ENCODE measurements at places on chromosomes 2 and 18.

- DNase-seq: peak; percentile 66
Measured at GRCh38 chr2:48938231-48938630, 182.7 kb upstream of the LHCGR start.

GRCh38 chr2:168652997-168653921 lies 149.2 kb upstream of the NOSTRIN start:
- DNase-seq: no peak

DNA sequence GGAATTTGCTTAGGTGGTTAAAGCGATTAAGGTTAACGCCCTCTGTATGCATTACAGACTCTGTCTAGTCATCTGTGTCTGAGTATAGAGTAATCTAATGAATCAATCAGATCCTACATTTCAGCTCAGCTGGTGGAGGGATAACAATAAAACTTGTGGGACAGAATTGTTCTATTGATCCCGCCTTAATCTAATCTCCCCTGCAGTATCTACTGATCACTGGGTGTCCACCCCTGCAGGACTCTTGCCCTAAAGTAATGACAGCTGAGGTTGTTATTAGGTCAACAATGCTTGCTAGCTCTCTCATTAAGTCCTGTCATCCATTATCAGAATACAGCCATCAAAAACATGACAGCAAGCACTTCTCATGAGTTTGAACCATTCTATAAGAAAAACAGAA lies 462.6 kb upstream of the TMEFF2 start:
- no peak for DNase-seq

DNA sequence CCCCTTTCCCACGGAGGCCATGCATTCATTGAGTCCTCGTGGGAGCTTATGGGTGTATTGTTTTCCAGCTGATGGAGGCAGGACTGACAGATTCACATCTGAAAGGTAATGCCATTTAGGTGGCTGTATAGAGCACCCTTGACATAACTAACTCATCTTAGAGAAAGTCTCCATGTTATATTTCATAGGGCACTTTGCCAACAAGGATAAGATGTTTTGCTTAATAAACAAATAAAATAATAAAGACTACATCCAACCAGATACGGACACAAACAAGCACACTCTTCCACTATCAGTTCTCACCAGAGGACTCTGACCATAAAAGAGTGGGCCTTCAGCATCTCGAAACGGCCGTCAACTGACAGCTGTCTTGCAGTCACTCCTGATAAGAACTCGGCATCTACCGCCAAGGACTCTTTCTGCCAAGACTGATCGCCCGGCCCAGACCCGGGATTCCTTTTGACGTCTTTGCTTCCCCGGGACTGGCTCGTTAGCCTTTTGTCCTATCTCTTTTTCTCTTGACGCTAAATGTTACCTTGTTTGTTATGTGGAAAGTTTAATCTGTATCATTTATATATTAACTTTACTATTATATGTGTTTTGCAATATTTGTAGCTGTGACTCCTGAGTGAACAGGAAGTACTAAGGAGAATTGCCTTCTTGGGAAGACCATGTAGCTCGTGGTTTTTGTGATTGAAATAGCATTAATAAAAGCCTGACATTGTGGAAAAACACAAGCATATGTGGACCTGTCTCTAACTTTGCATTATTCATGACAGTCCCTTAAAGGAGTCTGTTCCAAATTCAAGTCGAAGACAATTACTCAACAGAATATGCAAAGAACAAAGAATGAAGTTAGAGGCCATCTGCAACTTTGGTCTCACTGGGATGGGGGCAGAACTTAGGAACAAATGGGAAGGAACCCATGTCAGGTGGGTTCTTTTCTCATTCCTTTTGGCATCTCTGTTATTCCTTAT lies 195.1 kb downstream of the LPIN1 start:
- DNase-seq: no peak

DNA sequence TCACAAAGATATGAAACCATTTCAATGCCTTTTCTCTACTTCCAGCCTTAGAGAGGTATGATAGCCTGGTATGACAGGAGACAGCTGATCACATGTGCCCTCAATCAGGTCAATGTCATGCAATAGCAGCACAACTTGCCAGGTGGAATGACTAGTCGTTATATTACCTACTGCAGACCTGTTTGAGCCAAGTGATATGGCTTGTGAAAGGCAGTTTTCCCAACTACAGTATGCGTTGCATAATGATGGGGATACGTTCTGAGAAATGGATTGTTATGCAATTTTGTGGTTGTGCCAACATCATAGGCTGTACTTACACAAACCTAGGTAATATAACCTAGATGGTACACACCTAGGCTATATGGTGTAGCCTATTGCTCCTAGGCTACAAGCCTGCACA lies 262.8 kb downstream of the ICOS start:
- DNase-seq: no peak

- DNase-seq: no peak
Measured at GRCh38 chr2:208037564-208038487, 12.5 kb upstream of the PLEKHM3 start.

DNA sequence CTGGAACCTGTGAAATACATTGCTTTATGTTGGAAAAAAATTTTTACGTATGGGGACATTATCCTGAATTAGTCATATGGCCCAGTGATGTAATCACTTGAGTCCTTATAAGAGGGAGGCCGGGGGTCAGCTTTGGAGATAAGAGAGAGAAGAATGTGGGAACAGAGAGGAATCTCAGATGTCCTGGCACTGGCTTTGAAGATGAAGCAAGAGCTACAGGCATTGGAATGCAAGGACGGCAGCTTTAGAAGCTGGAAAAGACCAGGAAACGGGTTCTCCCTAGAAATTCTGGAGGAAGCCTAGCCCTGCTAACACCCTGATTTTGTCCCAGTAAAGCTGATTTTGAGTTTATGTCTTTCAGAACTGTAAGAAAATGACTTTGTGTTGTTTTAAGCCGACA lies 1129.9 kb upstream of the GYPC start:
- DNase-seq: no peak
